Stimulated activated naive CD8-positive, alpha-beta T cell treated with anti-CD3 and anti-CD28 coated beads, Interleukin-15, amount 100 ng/mL, for 72 hours (primary cell): ENCODE measurements at places on chromosomes 16 and 17.
A peak's percentile ranks its signal among the peaks of the same experiment; 100 is the strongest.

DNA sequence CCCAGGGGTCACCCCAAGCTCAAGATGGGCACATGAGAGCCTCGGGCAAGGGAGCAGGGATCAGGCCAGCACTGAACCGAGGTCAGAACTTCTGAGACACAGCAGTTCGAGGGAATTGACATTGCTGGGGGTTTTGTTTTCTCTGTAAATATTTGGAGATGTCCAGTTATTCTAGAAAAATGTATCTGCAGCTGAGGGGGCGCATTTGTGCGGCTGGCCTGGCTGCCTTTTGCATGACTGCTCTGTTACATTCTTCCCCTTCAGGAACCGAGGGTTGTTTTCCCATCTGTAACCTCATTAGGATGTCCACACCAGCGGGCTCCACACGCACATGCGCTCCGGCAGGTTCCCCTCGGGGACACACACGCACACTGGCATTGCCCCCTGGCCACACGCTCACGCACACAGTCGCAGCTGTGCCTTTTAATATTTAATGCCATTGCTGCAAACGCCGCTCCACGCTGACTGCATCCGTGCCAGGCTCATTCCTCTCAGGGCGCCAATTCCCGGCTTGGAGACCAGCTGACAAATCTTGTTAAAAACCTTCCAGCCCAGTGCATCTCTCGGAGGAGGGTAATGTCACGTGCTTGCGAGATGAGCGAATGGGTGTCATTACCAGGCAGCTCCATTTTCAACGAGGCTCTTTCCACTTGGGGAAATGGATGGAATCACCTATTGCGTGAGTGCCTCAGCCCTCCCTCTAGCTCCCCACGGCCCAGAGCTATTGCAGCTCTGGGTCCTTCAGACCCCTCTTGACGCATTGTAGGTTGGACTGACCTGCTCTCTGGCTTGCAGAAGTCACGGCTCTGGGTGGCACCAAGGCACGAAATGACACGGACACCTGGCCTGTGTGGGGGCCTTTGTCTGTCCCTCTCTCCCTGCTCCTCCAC is 13.1 kb downstream of the CCR7 start:
- DNase-seq: peak; percentile 57

GRCh38 chr17:75548813-75549212 is 23.3 kb downstream of the LLGL2 start:
- DNase-seq: no peak

GRCh38 chr17:27354051-27354490 is 60.2 kb downstream of the WSB1 start:
- no peak for DNase-seq

GRCh38 chr16:78004517-78004916 is 17.8 kb upstream of the CLEC3A start:
- no peak for DNase-seq
